CD14-positive monocyte (primary cell): ENCODE measurements at places on chromosomes 6 and 20. TPM values are rescaled to one million over a fixed set of nuclear protein-coding genes. Genes with fewer than 3 reads are reported as not detected.

PNLDC1 gene
- polyA plus RNA-seq: not detected

PSORS1C1 gene
- polyA plus RNA-seq: not detected

MGME1 gene
- polyA plus RNA-seq: 2.5 TPM

CGA gene
- not detected for polyA plus RNA-seq

WFDC12 gene
- not detected for polyA plus RNA-seq

GPX5 gene
- polyA plus RNA-seq: not detected

KHDRBS2 gene
- 0.09 TPM for polyA plus RNA-seq

PABPC1L gene
- polyA plus RNA-seq: 0.21 TPM

OR2H2 gene
- not detected for polyA plus RNA-seq

TRIM15 gene
- polyA plus RNA-seq: not detected in 2 replicates

TBX18 gene
- 0.01 TPM in 1 of 2 replicates, not detected in the other for polyA plus RNA-seq

MANEA gene
- 1.1 and 2.5 TPM in 2 replicates for polyA plus RNA-seq

APOM gene
- polyA plus RNA-seq: 4.8 TPM

BMP2 gene
- polyA plus RNA-seq: not detected

SLC52A3 gene
- not detected for polyA plus RNA-seq

CYP39A1 gene
- polyA plus RNA-seq: not detected

RIPPLY2 gene
- polyA plus RNA-seq: not detected

OPRM1 gene
- not detected in 2 replicates for polyA plus RNA-seq

TBXT gene
- polyA plus RNA-seq: not detected

HTR1E gene
- polyA plus RNA-seq: not detected in 2 replicates

SYCP2 gene
- 0.15 and 1.2 TPM in 2 replicates for polyA plus RNA-seq

RIPOR3 gene
- polyA plus RNA-seq: not detected

IPCEF1 gene
- 10.6 and 29.7 TPM in 2 replicates for polyA plus RNA-seq

NT5E gene
- polyA plus RNA-seq: 0.14 TPM

SNAI1 gene
- 53.2 and 181 TPM in 2 replicates for polyA plus RNA-seq

ANGPT4 gene
- not detected for polyA plus RNA-seq

LIN28B gene
- not detected for polyA plus RNA-seq

MOG gene
- not detected for polyA plus RNA-seq

NELFCD gene
- 43.1 and 74.8 TPM in 2 replicates for polyA plus RNA-seq

RBPJL gene
- not detected for polyA plus RNA-seq

BTNL2 gene
- polyA plus RNA-seq: not detected in 2 replicates

CDSN gene
- not detected for polyA plus RNA-seq

STX16 gene
- polyA plus RNA-seq: 83.2 and 165 TPM in 2 replicates

SLC22A16 gene
- polyA plus RNA-seq: 4.0 TPM

RREB1 gene
- 15.3 and 15.5 TPM in 2 replicates for polyA plus RNA-seq

GPR6 gene
- not detected for polyA plus RNA-seq

MUC22 gene
- polyA plus RNA-seq: not detected

MAFB gene
- 113 TPM for polyA plus RNA-seq

MBOAT1 gene
- 6.8 TPM for polyA plus RNA-seq

TMEM14A gene
- 0.23 TPM for polyA plus RNA-seq

OR2H1 gene
- polyA plus RNA-seq: not detected in 2 replicates

ESF1 gene
- 1.7 TPM for polyA plus RNA-seq

SLC22A1 gene
- not detected for polyA plus RNA-seq

PRRT1 gene
- polyA plus RNA-seq: not detected

GGT7 gene
- 2.4 TPM for polyA plus RNA-seq

KIFC1 gene
- 0.68 TPM for polyA plus RNA-seq

TFAP2D gene
- not detected in 2 replicates for polyA plus RNA-seq

SLC35D3 gene
- not detected for polyA plus RNA-seq

TOX2 gene
- 0.41 and 0.56 TPM in 2 replicates for polyA plus RNA-seq

DPPA5 gene
- not detected in 2 replicates for polyA plus RNA-seq

TTK gene
- polyA plus RNA-seq: not detected

GJA10 gene
- not detected in 2 replicates for polyA plus RNA-seq

DIDO1 gene
- polyA plus RNA-seq: 12.9 TPM

TSHZ2 gene
- not detected in 2 replicates for polyA plus RNA-seq
